GM23248 (cell line): ENCODE measurements at places on chromosomes 4 and X.
A peak's percentile ranks its signal among the peaks of the same experiment; 100 is the strongest.

DNA sequence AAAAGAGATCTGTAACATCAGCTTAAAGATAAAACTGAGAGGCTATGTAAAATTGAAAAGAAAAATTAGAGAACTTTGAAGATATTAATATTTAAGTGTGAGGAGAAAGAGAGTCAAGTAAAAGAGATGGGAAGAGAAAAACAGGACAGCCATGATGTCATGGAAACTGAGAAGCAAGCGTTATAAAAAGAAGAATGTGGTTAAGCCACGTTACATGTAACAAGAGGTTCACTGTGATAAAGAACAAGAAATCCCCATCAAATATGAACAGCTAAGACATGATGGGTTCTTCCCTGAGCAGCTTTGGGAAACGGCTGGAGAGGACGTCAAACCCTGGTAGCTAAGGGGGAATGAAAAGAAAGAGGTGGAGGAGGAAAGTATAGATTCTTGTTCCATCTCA, 1269.3 kb upstream of the TENM3 start:
- no peak for DNase-seq

GRCh38 chrX:130339408-130340222, at the start of gene SLC25A14:
TSS of gene SLC25A14 (plus strand) at chrX:130339919. CDS start at chrX:130340279, 360 bp downstream.
- DNase-seq = peak; percentile 80

GRCh38 chr4:27278615-27279375, 418.2 kb downstream of the STIM2 start:
- peak; percentile 49 for DNase-seq

- DNase-seq = no peak
Measured at GRCh38 chr4:2866160-2866861, 22.7 kb downstream of the ADD1 start.

GRCh38 chrX:72340626-72341025, 34.9 kb upstream of the CITED1 start:
- DNase-seq = no peak

- DNase-seq = no peak
Measured at GRCh38 chrX:68908071-68908470, 79.2 kb downstream of the EFNB1 start.

DNA sequence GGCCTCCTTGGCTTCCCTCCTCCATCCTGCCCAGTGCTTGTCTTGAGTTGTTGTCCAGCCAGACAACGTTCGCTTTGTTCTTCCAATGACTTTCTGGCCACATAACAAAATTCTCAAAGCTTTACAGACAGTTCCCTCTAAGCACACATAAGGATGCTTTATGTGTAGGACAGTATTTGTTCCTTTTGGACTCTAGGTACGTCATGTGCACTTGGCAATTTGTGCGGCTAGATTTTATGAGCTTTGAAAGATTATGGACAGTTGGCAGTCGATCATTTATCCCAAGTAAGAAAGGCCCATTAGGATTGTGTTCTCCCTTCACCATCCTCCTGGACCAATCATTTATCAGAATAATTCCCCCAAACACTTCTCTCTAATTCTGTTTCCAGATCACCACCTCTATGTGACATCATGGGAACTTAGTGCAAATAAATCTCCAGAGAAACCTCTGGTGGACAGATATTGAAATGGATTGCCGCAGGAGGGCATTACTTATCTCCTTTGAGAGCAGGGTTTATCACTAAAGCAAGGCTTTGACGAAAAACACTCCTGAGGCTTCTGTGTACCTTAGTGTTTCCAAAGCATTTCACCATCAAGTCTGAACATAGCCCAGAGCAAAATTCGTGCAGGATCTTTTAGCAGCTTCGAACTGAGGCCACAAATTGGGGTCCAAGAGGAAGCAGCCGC, 77.4 kb upstream of the BMPR1B start:
- DNase-seq = no peak

DNA sequence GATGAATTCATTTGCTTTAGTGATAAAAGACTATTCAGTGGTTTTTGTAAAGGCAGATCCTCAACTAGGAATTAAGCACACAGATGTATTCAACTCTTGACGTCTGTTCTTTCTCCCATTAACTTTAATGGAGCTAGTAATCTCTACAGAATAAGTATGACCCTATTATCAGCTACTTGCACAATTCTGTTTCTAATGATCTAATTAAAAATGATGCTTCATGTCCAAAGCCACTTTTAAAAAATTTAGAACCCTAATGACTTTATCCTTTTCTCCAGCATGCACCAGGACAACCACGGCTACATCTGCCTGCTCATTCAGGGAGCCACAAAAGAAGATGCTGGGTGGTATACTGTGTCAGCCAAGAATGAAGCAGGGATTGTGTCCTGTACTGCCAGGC, 85.4 kb downstream of the CBR4 start:
- no peak for DNase-seq

- peak; percentile 71 for DNase-seq
Measured at GRCh38 chr4:152534541-152535359, 1.1 kb downstream of the FBXW7 start.

GRCh38 chr4:2551118-2551517, 14.7 kb downstream of the FAM193A start:
- DNase-seq = no peak

- DNase-seq = no peak
Measured at GRCh38 chrX:96102997-96103396, 581.6 kb upstream of the DIAPH2 start.

GRCh38 chr4:48960988-48961635, 25.0 kb upstream of the CWH43 start:
- DNase-seq = no peak

DNA sequence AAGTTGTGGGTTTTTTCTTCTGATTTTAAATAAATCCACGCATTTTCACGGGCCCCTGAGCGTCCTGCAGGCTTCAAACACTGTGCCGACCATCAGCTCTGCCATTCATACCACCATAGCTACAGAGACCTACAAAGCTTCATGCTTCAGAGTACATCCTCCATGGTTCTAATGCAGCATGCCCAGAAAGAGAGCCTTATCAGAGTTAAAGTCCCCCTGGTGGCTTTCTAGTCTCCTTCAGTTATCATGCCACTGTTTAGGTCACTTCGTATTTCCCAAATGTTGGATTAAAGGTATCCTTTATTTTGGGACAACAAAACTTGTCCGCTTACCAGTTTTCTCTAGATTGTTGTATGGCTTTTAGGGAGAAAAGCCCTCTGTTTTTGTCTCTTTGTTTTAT, 66.7 kb upstream of the VCX2 start:
- no peak for DNase-seq

GRCh38 chrX:69808375-69808774, 192.5 kb downstream of the EDA start:
- no peak for DNase-seq

DNA sequence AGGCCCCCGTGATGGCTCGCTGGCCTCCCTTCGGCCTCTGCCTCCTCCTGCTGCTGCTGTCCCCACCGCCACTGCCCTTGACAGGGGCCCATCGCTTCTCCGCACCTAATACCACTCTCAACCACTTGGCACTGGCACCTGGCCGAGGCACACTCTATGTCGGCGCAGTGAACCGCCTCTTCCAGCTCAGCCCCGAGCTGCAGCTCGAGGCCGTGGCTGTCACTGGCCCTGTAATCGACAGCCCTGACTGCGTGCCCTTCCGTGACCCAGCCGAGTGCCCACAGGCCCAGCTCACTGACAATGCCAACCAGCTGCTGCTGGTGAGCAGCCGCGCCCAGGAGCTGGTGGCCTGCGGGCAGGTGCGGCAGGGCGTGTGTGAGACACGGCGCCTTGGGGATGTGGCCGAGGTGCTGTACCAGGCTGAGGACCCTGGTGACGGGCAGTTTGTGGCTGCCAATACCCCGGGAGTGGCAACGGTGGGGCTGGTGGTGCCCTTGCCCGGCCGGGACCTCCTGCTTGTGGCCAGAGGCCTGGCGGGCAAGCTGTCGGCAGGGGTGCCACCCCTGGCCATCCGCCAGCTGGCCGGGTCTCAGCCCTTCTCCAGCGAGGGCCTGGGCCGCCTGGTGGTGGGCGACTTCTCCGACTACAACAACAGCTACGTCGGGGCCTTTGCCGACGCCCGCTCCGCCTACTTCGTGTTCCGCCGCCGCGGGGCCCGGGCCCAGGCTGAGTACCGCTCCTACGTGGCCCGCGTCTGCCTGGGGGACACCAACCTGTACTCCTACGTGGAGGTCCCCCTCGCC, 3.0 kb downstream of the PLXNB3 start:
- DNase-seq = no peak

DNA sequence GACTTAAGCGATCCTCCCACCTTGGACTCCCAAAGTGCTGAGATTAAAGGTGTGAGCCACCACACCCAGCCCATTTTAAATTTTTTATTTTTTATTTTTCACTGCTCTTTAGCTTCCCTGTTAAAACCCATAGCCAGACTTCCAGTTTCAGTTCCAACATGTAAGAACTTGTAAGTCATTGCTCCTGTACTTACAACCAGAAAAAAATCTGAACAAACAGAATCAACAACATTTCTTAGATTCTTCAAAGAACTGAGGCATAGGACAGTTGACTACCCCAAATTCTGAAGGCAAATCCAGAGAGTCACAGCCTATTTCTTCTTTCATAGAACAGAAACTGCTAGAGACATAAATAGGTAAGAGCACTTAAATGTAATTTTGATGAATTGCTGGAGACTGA, 8.1 kb downstream of the GPRASP3 start:
- no peak for DNase-seq

DNA sequence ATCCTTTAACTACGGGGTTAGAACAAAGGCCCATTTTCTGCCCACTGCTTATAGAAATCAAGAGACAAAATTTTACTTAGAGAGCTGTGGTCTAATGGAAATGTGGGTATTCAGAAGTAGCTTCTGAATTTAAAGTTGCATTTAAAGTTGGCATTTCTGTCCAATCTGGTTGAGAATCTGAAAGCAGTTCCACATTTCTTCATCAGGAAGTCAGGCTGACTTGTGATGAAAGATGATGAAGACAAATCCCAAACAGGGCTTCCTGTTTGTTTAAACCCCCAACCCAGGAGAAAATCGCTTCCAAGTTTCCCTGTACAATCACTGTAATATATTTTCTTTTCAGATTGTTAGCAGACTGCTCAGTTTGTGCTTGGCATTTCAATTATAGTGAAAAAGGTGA, 345.3 kb downstream of the SPRY1 start:
- DNase-seq = no peak

DNA sequence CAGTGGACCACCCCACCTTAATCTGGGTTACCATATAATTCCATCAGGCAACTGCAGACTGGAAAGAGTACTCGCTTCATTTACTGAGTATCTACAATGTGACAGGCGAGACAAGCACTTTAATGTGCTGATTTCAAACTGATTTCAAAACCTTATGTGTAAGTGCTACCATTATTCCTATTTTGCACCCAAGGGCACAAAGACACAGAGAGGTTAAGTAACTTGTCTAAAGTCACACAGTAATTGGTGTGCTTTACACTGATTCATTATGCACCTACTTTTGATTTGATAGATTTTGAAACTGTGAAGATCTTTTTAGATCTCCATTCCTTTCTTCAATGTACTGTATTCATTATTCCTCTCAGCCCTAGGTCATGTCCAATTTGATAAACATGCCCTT, 192.4 kb downstream of the MGST2 start:
- no peak for DNase-seq

DNA sequence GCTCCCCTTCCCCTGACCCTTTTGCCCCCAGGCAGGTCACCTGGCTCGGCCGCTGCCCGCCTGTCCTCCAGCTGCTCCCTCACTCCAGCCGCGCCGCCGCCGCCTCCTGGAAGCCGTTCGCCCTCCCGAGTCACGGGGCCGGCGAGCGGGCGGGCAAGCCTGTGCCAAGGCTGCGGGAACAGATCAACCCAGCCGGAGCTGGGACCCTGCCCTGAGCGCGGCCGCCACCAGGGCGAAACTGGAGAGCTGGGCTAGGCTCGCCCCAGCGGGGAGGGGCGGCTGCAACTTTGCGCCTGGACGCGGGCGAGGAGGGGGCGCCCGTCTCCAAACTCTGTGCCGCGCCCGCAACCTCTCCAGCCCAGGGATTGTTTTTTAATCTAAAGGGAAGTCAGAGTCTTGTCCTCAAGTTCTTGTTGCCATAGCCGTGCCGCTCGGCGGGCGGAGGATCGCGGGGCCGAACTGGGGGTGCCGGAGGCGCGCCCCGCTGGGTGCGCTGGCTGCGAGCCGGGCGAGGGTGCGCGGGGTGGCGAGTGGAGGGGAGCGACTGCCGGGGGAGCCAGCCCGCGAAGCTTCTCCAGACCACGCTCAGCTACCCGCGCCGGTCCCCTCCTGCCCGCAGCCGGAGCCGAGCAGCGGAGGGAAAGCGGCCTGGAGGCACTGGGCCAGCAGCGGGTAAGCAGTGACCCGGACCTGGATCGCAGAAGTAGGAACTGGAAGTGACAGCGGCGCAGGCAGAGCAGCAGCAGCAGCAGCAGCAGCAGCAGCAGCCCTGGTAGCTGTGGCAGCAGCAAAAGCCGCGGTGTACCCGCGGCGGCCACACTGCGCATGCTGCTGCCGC, 13.4 kb downstream of the ARHGEF6 start:
- DNase-seq = peak; percentile 75

DNA sequence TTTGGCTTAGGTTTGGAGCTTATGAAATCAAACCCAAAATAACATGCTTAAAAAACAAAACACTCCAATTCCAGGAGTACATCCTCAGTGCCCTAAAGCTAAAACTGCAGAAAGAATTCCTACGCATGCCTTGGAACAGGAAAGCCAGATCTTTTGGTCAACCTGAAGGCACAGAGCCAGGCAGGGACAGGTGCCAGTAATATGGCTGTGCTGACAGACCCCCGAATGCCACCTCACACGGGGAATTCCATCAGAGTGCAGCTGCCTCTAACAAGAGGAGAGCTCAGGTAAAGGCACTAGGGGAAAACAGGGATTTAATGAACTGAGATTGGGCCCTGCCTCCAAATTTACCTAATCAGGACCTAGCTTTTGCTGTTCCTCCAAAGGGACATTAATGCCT, 77.1 kb downstream of the SHISA3 start:
- no peak for DNase-seq

DNA sequence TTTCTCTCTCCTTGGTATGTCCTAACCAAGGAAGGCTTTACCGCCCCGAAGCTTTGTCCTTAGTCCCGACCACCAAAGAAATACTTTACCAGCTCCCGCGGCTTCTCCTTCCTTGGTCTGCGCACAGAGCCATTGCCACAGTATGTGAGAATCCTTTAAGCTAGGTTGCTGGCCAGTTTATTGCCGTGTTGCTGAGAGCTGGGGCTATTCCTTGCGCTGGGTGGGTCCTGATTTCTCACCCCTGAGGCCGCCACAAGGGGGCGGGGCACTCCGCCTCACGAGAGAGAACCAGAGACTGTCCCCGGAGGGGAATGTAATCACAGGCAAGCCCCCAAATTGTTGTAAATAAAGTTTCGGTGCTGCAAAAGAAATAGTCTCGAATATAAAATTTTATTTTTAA, 331.0 kb upstream of the PCDH10 start:
- no peak for DNase-seq

GRCh38 chr4:1459081-1459721, 53.0 kb upstream of the NKX1-1 start:
- DNase-seq = no peak
